ENCODE measurements at places on chromosomes 16 and 17. TPM values are rescaled to one million over a fixed set of nuclear protein-coding genes. Genes with fewer than 3 reads are reported as not detected.

ZP2 gene
- not detected for total RNA-seq

SNTB2 gene
- 31.4 TPM for total RNA-seq

CTDNEP1 gene
- total RNA-seq, result 66.7 TPM

KCNJ18 gene
- not detected for total RNA-seq

XPO6 gene
- total RNA-seq, result 232 TPM

DNAH17 gene
- total RNA-seq, result not detected

TNFSF12 gene
- 35.2 TPM for total RNA-seq

FLYWCH1 gene
- total RNA-seq, result 29.1 TPM

GAST gene
- not detected for total RNA-seq

TP53TG3C gene
- total RNA-seq, result not detected

PTX4 gene
- not detected for total RNA-seq

DNA sequence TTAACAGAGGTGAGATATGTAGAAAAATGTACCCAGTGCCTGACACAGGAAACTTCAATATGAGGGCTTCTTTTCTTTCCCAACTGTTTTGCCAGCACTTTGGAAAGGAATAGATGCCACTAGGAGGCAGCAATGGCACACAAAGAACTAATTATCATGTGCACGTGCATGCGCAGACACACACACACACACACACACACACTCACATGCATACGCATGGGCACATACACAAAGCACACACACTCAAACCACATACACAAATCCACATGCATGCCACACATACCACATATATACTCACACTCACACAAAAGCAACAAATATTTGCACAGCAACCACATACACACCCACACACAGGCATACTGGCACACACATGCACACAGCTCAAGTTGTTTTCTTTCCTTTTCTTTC is 8.8 kb upstream of the CEP112 start:
- peak; percentile 59 for DNase-seq

DNA sequence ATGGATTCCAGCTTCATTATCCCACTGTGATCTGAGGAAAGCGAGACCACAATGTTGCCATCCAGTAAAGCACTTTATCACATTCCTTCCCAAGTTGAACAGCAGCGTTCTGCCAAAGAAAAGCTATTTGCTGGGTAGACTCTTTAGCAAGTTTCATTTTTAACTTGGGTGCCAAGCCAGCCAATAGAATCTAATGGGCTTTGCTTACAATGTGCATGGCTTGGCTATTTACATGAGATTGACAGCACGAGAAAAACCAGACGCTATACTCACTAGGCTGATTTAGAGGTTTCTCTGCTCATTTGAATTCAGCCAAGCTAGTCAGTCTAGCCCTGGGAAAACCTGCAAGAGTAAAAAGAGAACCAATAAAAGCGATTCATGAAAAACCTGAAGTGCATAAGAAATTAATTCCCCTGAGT is 108.9 kb downstream of the CDH13 start:
- no peak for DNase-seq

- DNase-seq, result no peak
Observed at GRCh38 chr17:9917801-9918200, 12.7 kb upstream of the RCVRN start.

DNA sequence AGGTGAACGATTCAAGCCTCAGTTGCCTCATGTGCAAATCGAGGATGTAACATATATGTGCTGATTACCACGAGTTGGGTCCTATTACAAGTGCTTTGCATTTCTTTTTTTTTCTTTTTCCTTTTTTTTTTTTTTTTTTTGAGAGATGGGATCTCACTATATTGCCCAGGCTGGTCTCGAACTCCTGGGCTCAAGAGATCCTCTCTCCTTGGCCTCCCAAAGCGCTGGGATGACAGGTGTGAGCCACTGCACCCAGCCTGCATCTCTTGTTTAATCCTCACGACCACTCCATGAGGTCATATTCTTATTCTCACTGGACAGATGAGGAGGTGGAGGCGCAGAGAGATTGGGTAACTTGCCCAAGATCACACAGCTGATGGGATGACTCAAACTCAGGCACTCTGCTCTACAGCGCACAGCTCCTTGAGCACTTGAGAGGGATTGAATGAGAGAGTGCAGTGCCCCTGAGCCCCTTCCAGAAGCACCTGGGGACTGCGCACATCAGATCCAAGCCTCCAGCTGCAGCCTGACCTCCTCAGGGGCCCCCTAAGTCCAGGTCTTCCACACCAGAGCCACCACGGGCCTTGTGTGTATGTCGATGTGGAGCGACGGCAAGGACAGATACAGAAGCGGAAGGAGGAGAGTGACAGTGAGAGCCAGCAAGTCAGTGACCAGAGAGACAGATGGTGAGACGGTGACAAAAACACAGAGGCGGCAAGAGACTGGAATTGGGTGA is 4.9 kb downstream of the STX1B start:
- no peak for DNase-seq

DNA sequence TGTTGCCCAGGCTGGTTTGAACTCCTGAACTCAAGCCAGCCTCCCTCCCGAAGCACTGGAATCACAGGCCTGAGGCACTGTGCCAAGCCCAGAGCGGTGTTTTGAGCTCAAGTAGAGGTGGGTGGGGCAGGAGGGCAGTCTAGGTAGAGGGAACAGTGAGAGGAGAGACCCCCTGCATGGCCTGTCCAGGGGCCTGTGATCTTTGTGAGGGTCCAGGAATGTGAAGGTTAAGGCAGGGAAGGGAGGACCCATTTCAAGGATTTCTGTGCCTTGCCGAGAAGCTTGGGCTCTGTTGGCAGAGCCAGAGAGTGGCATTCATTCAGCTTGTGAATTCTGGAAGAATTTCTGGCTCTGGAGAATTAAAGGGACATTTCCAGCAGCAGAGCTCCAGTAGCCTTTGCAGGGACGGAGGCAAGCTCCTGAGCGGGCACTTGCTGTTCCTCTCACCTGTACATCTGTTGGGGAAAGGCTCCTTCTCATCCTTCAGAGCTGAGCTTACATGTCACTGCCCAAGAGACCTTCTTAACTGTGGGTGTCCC is 2.7 kb downstream of the WWOX start:
- DNase-seq, result no peak

GRCh38 chr17:2122641-2123302 is 67.9 kb downstream of the HIC1 start:
- peak; percentile 58 for DNase-seq

- DNase-seq, result no peak
Observed at GRCh38 chr16:62597875-62598274, 561.6 kb upstream of the CDH8 start.

- no peak for DNase-seq
Observed at GRCh38 chr17:5330981-5331380, 48.9 kb downstream of the RABEP1 start.

DNA sequence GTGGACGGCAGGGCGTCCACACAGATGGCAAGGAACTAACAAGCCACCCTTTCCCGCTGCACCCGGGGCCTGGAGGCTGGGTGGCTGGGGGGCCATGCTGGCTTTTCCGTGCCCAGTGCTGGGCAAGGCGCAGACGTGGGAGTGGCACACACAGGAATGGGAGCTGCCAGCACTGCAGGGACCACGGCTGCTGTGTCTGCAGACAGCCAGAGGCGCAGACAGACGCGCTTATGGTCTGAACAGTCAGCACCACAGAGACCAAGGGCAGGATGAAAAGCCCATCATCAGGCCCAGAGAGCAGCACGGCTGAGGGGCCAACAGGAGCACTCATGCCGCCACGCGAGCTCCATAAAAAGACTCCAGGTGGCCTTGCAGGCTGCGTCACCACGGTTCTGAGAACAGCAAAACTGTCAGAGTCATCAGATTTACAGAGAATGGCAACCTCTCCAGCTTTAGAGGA is 24.0 kb downstream of the PDIA2 start:
- no peak for DNase-seq

DNA sequence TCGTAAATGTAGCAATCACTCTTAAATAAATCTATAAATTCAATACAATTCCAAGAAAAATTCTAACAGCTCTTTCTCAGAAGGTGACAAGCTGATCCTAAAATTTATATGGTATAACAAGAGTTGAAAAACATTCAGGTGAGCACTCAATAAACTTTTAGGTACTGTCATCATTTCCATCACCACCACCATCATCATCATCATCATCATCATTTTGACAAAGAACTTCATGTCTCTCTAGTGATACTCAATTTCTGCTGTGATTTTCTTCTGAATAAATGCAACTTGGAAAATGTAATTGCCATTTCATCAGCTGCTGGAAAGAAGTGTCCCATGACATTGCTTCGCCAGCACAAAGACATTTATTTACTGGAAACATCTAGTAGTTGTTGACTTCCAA is 222.9 kb upstream of the IRX5 start:
- DNase-seq, result no peak

- no peak for DNase-seq
Observed at GRCh38 chr16:75477680-75478473, 13.4 kb upstream of the TMEM170A start.

DNA sequence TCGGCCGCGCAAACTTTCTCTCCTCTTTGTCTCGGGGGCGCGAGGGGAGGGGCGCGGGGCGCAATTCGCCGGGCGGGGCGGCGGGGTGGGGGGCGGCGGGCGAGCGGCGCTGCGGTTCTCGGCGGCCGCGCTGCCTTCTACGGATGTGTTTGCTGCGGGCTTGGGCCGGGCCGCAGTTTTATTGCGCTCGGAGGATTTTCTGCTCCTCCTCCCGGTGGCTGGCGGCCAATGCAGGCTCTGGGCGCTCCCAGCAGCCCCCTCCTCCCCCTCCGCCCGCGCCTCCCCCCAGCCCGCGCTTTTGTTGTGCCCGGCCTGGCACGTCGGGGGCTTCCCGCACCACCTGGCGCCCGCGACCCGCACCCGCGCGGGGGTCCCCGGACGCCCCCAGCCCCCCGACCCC is at the start of gene TIMP2:
TSS of gene TIMP2 (minus strand) at position 154 of the 400 bp plus-strand sequence. CDS start 299 bp downstream, outside the sequence.
- DNase-seq, result peak; percentile 90

DNA sequence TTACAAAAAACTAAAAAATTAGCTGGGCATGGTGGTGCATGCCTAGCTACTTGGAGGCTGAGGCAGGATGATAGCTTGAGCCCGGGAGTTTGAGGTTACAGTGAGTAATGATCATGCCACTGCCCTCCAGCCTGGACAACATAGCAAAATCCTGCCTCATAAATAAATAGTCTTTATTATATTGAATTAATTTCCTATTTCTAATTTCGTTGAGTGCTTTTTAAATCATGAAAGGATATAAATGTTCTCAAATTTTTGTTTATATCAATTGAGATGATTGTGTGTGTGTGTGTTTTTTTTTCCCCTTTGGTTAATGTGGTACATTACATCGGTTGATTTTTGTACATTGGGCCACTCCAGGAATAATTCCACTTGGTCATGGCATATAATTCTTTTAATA is 32.0 kb upstream of the AQP8 start:
- DNase-seq, result no peak

GRCh38 chr17:41800601-41801373 is 11.0 kb downstream of the P3H4 start:
- DNase-seq, result peak; percentile 92

- no peak for DNase-seq
Observed at GRCh38 chr16:66485376-66485775, 58.3 kb downstream of the BEAN1 start.

DNA sequence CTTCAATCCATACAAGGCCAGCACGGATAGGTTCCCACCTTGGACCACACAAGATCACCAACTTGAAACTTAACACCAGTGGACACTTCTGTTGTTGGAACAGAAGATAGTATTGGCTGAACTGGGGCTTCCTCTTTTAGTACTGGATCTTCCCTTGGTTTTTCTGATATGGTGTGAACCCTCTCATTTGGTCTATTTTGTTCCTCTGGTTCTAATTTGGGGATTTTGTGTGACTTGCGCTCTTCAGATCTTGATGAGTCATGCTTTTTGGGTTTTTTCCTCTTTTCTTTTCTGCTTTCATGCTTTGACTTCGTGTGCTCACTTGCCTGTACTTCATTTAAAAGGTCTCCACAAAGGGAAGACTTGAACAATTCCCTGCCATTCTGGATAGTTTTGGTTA is 39.0 kb downstream of the SOST start:
- no peak for DNase-seq

DNA sequence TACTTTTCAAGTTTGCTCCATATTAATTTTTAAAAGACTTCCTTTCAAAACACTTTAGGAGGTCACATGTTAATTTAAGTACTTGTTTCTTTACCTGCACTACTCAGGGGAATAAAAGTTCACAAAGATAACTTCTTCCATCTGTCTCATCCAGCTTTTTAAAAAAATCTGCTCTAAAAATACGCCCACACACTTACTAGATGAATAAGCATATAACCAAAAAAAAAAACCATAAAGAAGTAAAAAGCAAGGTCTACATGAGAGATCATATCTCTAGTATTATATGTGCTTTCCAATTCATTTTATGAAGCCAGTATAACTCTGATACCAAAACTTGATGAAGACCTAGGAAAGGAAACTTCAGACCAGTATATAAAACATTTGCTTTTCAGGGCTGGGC is 17.2 kb downstream of the SKAP1 start:
- DNase-seq, result no peak

- no peak for DNase-seq
Observed at GRCh38 chr16:22739077-22739476, 74.9 kb upstream of the HS3ST2 start.

DNA sequence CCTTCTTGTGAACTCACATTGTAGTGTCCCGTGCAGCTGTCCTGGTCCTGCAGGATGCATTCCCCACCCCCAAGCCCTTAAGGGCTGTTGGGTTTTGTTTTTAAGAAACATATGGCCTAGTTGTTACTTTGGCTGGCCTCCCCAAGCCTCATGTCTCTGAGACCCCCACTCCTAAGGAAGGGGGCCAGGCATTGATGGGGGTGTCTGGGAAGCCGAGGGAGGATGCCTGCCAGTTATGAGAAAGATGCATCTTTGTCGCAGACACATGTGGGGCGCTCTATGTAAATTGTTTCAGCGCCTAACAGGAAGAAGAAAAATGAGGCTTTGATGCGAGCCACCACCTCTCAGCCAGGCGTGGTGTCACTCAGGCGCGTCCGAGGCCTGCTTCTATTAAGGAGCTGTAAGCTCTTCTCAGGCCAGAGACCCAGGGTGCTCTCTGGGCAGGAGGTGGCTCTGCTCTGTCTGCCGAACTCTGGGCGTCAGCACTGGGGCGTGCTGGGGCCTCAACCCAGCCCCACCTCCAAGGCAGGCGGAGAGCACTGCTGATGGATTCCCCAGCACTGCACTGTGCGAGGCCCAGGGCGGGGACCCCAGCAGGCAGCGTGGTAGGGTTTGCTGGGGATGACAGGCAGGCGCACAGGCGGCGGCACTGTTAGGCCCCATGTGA is 70.6 kb downstream of the SREBF1 start:
- DNase-seq, result no peak

DNA sequence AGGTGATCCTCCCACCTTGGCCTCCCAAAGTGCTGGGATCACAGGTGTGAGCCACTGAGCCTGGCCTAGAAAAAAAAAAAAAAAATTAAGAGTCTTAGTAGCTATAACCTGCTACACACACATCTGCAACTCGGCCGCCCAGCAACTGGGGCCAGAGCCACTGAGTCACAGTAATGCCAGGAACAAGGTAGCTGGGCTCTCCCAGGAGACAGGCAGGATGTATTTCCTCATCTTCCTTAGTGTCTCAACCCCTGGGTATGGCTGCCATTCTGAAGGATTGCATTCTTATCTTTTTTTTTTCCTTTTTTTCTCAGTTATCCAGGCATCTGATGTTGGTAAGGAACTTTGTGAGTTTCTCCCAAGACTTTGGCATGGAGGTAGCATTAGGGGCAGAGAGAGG is 7.1 kb upstream of the PSMD3 start:
- no peak for DNase-seq

Measured in transverse colon (tissue), 4 donors.